DMS 273 treated with DMSO at 0.1 percent for 48 hours (cell line): ENCODE measurements at places on chromosomes 11 and 22.

- no peak for DNase-seq
These were observed 18.4 kb upstream of the IL2RB start for GRCh38 chr22:37167981-37168647.

- no peak for DNase-seq
These were observed 135.2 kb downstream of the CEP164 start for GRCh38 chr11:117462864-117463247.

DNA sequence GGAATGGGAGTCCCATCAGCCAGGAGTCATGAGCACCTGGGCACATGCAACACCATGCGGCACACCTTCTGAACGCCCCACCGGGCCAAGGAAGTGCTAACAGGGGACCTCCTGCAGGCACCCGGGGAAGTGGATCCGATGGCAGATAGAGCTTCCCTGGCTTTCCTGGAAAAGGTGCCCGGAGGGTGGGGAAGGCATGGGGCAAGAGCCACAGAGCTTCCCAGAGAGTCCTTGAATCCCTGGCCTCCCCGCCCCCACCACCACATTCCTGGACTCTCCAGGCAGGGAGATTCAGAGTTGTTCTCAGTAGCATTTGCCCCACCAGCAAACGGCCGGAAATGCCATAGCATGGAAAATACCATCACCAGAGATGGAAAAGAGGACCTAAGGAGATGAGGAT is 8.3 kb downstream of the TRIM29 start:
- DNase-seq: no peak

- DNase-seq: no peak
These were observed 198.3 kb upstream of the PLET1 start for GRCh38 chr11:112459001-112459400.

GRCh38 chr11:128235426-128235825 is 351.9 kb downstream of the ETS1 start:
- DNase-seq: no peak

- no peak for DNase-seq
These were observed 1.9 kb downstream of the NLRP6 start for GRCh38 chr11:279966-280705.

- no peak for DNase-seq
These were observed 954.6 kb downstream of the TBC1D22A start for GRCh38 chr22:47716890-47717615.

DNA sequence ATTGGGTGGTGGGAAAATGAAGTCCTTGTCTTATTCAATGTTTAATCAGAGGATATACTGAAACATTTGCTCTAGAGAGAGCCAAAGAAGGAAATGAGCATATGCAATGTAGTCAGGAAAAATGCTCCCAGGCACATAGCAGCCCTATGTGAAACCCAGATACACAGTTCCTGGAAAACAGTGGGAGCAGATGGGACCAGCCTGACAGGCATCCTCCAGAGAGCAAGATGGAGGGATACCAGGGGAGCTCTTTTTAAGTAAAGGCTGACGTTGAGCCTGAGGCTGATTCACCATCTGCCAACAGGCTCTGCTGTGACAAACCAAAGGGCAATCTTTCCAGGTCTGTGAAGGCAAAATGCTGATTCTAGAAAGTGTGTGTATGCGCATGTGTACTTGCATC is 559.4 kb upstream of the KIRREL3 start:
- DNase-seq: peak; percentile 5
